Stimulated activated CD8-positive, alpha-beta memory T cell treated with anti-CD3 and anti-CD28 coated beads, Interleukin-15, amount 100 ng/mL, for 1 hour (primary cell): ENCODE measurements at places on chromosomes 2 and 18.

DNA sequence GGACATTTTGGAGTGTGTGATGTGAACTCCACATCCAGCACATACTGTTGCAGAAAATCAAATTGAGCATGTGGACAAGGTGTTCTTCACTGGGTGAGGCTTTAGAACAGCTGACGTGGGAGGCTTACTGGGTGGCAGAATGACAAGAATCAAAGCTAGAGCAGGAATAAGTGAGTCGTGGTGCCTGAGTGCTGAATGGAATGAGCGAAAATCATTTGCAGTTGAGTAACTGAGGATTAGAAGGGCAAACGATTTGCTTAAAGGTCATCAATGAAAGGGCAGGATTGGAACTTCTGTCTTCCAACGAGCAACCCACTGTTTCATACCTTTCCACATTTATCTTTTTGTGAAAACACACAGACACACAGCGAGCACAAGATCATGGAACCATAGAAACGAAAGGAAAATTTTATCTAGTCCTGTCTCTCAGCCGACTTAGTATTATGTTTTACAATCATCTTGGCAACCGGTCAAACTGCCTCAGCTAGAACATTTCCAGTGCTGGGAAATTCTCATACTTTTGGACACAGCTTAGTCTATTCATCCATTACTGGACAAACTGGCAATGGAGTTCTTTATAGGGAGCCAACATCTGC, 7.2 kb upstream of the DAW1 start:
- DNase-seq, result no peak

DNA sequence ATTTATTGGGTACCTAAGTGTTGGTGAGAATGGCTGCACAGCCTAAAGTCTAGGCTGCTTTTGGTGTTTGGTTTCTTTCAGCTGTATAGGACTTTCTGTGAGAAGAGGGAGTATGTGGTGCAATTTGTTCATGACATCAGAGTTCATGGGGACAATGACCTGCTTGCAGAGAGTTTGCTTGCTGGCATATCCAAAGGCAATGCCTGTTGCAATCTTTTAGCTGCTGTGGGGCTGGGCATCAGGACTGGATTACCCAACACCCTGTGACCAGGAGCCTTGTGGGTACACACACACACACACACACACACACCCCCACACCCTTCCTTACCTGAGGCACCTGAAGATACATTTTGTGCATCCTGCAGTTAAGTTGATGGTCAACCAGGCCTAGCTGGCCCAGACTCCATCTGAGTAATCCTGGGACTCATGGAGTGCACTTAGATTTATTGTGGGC, 68.4 kb downstream of the LIPG start:
- no peak for DNase-seq

GRCh38 chr2:196229013-196229412, 57.6 kb upstream of the STK17B start:
- DNase-seq, result no peak

DNA sequence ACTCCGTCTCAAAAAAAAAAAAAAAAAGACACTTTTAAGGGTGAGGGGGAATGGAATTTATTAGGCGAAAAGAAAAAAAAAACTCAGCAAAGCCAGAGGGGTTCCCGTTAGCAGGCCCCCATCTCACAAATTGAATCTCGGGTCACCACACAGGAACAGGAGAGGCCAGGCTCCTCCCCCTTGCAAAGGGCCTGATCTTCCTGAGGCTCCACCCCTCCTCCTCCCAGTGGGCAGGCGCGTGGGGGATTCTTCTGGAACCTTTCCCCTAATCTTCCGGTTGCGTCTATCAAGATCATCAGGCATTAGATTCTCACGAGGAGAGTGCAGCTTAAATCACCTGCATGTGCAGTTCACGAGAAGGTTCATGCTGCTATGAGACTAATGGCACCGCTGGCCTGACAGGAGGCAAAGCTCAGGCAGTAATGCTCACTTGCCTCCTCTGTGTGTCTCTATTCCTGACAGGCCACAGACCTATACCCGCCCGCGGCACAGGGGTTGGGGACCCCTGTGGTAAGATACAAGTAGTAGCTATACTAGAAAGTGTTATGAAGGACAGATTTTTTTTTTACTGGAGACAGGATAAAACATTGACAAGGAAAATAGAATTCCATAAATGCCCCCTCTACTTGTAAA, 45.8 kb downstream of the TAF4B start:
- DNase-seq, result no peak

DNA sequence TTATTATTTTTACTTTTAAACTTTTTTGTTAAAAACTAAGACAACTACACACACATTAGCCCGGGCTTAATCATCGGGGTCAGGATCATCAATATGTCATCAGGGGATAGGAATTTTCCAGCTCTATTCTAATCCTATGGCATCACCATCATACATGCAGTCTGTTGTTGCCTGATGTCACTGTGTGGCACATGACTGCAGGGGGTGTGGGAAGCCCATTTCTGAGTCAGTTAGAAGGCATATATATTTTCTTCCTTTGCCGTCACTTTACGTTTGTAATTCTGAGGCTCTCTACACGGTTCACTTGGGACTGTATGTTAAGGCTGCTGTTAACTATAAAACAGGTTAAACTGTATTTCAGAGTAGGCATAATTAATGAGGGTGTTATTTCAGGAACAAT, 144.4 kb upstream of the ITGA6 start:
- no peak for DNase-seq

DNA sequence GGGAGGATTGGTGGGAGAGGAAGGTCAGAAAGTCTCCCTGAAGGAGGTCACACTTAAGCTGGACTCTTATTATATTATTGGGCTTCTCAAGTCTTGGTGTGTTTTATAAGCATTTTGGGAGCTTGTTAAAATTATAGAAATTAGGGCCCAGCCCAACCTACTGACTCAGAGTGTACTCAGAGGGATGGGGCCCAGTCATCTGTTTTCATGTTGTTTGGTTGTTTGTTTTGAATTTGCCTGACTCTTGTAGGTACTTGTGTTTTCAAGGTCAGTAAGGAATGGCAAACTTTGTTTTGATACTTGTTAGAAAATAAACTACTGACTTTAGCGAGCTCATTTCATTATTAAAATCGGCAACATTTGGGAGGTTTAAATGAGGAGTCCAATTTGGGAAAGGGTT, 152.0 kb downstream of the INSIG2 start:
- DNase-seq, result no peak

GRCh38 chr2:230130668-230131364, 62.1 kb upstream of the SLC16A14 start:
- DNase-seq, result no peak

DNA sequence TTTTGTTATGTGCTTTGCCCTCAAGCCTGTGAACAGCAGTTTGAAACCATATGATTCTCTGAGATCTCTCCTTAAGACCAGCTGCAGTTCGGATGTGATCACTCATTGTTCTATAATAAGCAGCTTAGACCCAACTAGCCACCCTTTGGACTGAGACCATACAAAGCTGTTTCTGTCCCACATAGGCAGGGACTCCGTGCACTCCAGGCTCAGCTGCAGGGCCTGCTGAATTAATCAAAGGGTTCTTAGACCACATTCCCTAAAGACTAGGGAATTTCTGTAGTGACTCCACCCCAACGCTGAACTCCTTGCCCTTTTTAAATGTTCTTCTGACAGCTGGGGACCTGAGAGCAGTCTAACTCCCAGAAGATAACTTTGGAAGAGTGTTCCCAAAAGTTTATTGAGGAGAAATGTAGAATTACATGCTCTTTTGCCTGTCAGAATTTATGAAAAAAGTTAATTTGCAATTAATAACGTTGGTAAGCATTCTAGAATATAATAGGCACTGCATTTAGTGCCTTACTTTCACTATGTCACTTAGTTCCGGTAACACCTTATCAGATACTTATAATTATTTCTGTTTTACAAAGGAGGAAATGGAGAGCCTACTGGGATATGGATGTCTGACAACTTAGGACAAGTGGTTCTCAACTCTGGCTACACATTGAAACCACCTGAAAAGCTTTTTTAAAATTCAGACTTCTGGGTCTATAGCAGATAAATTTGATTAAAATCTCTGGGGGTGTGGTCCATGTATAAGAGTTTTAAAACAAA, 42.3 kb downstream of the GULP1 start:
- DNase-seq, result no peak

DNA sequence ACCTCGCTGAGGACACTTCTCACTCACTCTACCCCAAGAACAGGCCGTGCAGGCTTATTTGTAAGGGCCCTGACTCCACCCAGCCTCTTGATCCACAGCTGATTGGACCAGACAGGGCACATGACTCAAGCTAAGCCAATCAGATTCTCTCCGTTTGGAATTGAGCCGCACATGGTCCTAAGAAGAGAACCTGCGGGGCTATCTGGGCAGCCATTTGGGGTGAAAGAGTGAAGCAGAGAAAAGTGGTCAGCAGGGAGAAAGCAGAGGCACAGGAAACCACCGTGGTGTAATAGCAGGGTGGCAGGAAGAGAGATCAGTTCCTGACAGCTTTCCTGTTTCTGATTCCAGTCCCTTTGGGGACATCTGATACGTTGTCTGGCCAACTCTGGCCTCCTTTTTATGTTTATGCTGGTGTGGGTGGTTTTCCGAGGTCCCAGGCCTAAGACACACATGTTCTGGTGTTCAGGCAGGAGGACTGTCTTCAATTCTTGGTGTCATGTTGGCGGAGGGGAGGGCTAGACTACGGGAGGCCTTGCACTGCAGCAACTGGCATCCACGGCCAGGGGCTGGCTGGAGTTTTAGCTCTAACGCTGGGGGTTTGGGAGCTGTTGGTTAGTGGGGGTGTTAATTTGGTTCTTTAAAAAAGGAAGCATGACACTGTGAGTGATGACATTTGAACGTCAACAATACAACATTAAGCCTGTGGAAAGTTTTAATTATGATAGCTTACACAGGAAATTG, 26.1 kb upstream of the SPTBN1 start:
- DNase-seq, result no peak

- no peak for DNase-seq
Measured at GRCh38 chr18:44699572-44700261, 19.0 kb downstream of the SETBP1 start.

DNA sequence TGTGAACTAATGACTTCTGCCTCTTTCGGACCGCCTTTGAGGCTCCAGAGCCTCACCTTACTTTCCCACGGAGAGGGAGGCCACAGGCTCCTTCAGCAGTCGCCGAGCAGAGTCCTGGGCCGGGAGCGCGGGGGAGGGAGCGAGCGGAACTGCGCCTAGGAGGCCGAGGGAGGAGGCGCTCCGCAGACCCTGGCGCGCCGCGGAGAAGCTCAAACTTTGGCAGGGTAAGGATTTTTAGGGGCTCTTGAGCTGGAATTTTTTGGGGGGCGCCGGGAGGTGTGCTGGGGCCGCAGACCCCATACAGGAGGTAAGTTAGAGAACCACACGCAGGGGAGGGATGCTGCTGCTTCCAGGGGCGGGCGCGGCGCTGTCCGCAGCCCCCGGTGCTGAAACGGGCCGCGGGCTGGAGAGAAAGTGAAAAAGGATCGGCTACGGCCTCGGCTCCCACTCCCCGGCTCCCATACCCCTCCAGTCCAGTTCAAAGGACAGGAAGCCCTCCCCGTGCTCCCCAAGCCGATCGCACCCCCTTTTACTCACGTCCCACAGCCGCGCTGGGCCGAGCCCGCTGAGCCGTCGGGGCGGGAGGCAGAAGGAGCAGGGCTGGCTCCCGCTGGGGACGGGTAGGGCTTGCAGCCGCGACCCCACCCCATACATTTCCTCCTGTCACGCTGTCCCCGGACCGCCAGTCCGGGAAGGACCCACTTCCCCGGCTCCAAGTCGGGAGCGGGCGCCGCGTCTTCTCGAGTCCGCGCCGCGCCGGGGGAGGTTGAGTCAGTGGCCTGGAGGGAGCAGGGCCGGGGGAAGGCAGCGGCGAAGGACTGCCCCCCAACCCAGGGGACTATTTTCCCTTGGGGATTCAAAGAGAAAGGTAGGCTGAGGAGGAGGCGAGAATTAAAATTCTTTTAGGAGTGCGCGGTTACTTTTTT, at the start of gene CNGA3:
TSS of gene CNGA3 (plus strand) at position 146 of the 926 bp plus-strand sequence. CDS start 23,520 bp downstream, outside the sequence.
- no peak for DNase-seq

DNA sequence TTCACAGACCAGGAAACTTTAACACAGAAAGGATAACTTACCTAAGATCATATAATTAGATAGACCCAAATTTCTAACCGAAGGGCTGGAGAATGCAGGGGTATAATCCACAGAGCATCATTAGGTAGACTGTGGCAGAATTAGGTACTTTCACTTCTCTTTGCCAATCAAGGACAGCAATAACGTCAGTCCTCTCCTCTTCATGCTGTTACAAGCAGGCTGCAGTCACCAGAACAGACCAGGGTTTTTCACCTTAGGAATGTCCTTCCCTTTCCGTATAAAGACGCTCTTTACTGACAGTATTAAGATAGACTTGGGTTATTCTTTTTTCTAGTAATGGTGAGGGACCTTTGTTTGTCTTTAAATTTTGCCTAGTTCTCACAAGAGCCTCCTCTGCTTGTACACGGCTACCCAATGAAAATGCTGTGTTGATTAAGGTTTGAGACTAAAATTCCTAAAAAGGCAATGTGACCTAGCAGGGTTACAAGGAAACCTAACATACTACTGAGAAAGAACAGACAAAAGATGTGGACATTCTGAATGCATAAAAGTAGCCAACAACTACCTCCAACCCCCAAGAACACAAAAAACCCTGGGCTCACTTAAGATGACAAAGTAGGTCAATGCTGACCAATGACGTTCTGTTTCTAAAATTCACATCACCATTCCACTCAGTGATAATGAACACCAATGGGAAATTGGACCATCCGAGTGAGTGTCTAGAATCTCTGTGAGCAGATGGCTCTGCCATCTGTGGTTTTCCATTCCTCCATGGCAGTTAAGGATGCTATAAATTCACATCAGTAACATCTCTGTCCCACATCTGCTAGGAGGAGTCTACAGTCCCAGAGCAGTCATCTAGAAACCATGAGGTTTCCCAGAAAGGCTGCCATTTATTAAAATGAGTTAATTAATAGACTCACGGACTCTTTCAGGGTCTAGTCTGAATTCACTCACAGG, 2.1 kb downstream of the PDIA6 start:
- DNase-seq, result no peak

- DNase-seq, result no peak
Measured at GRCh38 chr2:129879614-129880180, 99.8 kb upstream of the RAB6C start.

DNA sequence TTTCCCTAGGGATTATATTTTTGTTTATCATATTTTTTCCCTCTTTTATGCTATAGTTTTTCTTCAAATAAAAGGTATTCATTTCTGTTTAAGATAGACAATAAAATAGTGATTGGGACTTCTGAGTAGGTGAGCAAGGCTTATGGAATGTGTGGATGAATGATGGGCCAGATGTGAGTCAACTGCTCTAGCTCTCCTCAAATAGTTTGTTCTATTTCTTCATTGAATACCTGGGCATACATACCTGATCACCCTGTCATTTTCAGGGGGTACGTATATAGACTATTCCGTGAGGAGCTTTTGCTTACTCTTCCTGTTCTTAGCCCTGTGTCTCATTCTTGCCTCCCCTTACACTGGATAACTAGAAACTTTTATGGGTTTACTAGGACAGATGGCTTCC, 41.9 kb downstream of the BABAM2 start:
- no peak for DNase-seq

GRCh38 chr2:226584518-226585055, 215.0 kb downstream of the IRS1 start:
- DNase-seq, result no peak

- DNase-seq, result no peak
Measured at GRCh38 chr18:68623342-68623741, 91.6 kb downstream of the TMX3 start.
